ENCODE measurements at places on chromosomes 12 and 14. TPM values are rescaled to one million over a fixed set of nuclear protein-coding genes. Genes with fewer than 3 reads are reported as not detected.

The HSP90B1 gene
- 986 TPM for polyA plus RNA-seq

The CLEC1A gene
- polyA plus RNA-seq, result 4.3 TPM

The GLI1 gene
- 23.9 TPM for polyA plus RNA-seq

The C12orf50 gene
- polyA plus RNA-seq, result 0.57 TPM

The SYNE3 gene
- polyA plus RNA-seq, result 2.5 TPM

The SERPINA5 gene
- polyA plus RNA-seq, result 13.5 TPM

The ERP27 gene
- polyA plus RNA-seq, result 22.6 TPM

The NRDE2 gene
- polyA plus RNA-seq, result 28.1 TPM

The CLEC2A gene
- polyA plus RNA-seq, result not detected

The RNASE2 gene
- 1.1 TPM for polyA plus RNA-seq

The RESF1 gene
- 63.6 TPM for polyA plus RNA-seq

The PABPN1 gene
- polyA plus RNA-seq, result 309 TPM

The PDZRN4 gene
- polyA plus RNA-seq, result 6.6 TPM

The DENND5B gene
- 35.9 TPM for polyA plus RNA-seq

The TMEM63C gene
- 2.8 TPM for polyA plus RNA-seq

The CCDC38 gene
- polyA plus RNA-seq, result 1.1 TPM

The CPNE6 gene
- polyA plus RNA-seq, result 0.18 TPM
